Large intestine (tissue), 12 donors: ENCODE measurements at places on chromosomes 6 and 20.

DNA sequence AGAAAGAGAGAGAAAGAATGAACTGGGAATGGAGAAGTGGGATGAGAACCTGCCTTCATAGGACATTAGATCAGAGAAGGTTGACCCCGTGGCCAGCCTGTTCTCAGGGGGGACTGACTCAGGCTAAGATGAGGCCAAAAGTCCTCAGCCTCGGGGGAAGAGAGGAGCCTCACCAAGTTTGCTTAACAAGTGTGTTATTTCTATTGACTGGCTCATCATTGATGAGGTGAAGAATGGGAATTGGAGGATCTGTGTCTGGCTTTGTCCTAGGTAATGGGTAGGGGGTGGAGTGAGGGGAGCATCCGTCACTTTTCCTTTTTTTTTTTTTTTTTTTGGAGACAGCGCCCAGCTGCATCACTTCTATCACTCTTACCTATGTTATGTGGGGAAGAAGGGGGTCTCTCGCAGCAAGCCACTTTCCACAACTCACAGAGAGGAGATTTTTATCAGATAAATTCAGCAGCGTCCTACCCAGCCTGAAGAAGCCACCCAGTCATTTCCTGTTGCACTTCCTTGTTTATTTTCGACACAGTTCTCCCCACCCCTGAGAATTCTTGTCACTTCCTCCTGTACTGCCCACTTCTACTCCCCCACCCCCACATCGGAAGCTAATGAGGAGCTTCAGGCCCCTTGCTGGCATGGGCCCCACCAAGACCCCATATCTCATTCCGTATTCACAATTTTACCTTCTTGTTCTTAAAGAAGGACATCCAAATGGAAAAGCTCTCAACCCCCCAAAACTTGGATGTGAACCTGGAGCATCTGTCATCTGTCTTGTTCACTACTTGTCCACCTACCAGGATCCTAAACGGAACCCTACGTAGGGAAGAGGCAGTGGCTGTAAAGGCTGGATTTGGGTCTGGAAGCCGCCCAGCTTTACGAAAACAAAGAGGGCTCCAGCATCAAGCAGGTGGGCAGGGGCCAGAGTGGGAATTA is 2.8 kb upstream of the RNASET2 start:
- H3K36me3 ChIP-seq, result no peaks in the 10 kb centered on the region
- H3K27me3 ChIP-seq, result no peaks in the 10 kb centered on the region
- peaks cover 8% of the 10 kb centered on the region for H3K4me1 ChIP-seq
- H3K27ac ChIP-seq, result no peak overlapping the region

DNA sequence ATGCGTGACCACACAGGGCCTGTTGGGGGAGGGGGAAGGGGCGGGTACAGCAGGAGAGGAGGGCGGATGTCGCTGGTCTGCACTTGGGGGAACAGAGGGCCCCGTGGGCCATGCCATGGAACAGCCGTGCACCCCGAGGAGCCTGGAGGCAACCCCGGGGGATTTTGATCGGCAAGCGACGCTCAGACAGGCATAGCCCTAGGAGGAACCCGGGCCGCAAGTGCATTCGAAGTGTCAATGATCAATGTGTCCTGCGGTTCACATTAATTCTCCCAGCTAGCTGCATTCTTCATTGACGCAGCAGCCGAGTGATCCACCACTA is 772.8 kb upstream of the DEFB115 start:
- H3K36me3 ChIP-seq, result no peaks in the 10 kb centered on the region
- no peaks in the 10 kb centered on the region for H3K27me3 ChIP-seq
- H3K4me1 ChIP-seq, result no peaks in the 10 kb centered on the region
- no peak for DNase-seq

DNA sequence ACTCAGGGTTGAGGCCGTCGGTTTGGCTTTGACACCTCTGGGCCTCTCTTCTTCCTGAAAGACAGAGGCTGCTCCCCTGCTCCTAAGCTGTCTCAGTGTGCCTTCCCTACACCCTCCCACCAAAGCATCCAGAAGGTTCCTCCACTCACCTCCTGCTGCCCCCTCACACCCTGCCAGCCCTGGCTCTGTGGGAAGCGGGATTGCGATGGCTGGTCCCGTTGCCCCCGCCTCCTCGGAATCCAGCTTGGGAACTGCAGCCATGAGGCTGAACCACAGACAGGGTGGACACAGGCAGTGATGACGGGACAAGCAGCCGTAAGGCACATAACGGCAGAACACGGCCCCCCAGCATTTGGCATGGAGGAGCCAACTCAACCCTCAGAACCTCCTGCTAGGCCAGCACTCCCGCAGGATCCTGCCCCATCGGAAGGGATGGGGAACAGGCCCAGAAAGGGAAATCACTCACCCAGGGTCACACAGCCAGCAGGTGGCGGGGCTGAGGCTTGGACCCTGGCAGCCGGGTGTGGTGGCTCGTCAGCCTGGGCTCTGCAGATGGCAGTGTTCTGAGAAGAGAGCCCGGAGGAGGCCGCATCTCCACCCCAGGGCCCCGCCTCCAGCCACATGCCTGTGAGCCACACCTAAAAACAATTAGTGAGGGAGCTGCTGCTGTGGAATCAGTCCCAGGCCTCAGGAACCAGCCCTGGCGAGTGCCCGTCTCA is 139.6 kb downstream of the PHACTR3 start:
- H3K4me3 ChIP-seq, result no peak overlapping the region
- no peak overlapping the region for H3K27ac ChIP-seq
- H3K27me3 ChIP-seq, result no peaks in the 10 kb centered on the region
- no peaks in the 10 kb centered on the region for H3K36me3 ChIP-seq

DNA sequence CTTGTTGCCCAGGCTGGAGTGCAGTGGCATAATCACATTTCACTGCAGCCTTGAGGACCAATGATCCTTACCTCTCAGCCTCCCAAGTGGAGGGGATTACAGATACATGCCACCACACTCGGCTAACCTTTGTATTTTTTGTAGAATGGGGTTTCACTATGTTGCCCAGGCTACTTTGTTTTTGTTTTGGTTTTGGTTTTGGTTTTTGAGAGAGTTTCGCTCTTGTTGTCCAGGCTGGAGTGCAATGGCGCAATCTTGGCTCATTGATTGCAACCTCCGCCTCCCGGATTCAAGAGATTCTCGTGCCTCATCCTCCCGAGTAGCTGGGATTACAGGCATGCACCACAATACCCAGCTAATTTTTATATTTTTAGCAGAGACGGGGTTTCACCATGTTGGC is 105.5 kb downstream of the BMP7 start:
- no peak for DNase-seq
- no peak overlapping the region for H3K4me3 ChIP-seq
- no peaks in the 10 kb centered on the region for H3K27me3 ChIP-seq
- no peak overlapping the region for H3K27ac ChIP-seq
- no peaks in the 10 kb centered on the region for H3K4me1 ChIP-seq
- no peaks in the 10 kb centered on the region for H3K36me3 ChIP-seq

- no peaks in the 10 kb centered on the region for H3K27me3 ChIP-seq
- H3K4me1 ChIP-seq, result no peaks in the 10 kb centered on the region
- DNase-seq, result no peak
Measured at GRCh38 chr6:9523462-9523861, 891.4 kb downstream of the TFAP2A start.

- H3K4me3 ChIP-seq, result peak within 1 kb of the TSS; percentile 60
- no peaks in the 10 kb centered on the region for H3K27me3 ChIP-seq
- H3K27ac ChIP-seq, result peak within 1 kb of the TSS; percentile 96
- peaks cover 25% of the 10 kb centered on the region for H3K4me1 ChIP-seq
- peak; percentile 71 for DNase-seq
Measured at GRCh38 chr20:45347936-45348778, at the start of gene SDC4. TSS of gene SDC4 (minus strand) at chr20:45348424. CDS start at chr20:45348384, 40 bp downstream.

- no peaks in the 10 kb centered on the region for H3K27me3 ChIP-seq
- no peaks in the 10 kb centered on the region for H3K36me3 ChIP-seq
- no peaks in the 10 kb centered on the region for H3K4me1 ChIP-seq
- no peak overlapping the region for H3K27ac ChIP-seq
- no peak overlapping the region for H3K4me3 ChIP-seq
- no peak for DNase-seq
Measured at GRCh38 chr6:14280766-14281293, 163.3 kb downstream of the CD83 start.
